ENCODE measurements at places on chromosomes 7 and 10. TPM values are rescaled to one million over a fixed set of nuclear protein-coding genes. Genes with fewer than 3 reads are reported as not detected.

- H3K4me1 ChIP-seq: peaks cover 37% of the 10 kb centered on the region
- no peak for DNase-seq
- no peak overlapping the region for H3K4me3 ChIP-seq
- H3K27ac ChIP-seq: no peak overlapping the region
- peaks cover 60% of the 10 kb centered on the region for H3K36me3 ChIP-seq
- no peaks in the 10 kb centered on the region for H3K27me3 ChIP-seq
Observed at GRCh38 chr10:128065881-128066534, 60.2 kb downstream of the MKI67 start.

- no peak overlapping the region for H3K27ac ChIP-seq
- peaks cover 21% of the 10 kb centered on the region for H3K27me3 ChIP-seq
- no peaks in the 10 kb centered on the region for H3K36me3 ChIP-seq
- no peak for DNase-seq
- peaks cover 22% of the 10 kb centered on the region for H3K4me1 ChIP-seq
Observed at GRCh38 chr10:28410420-28411135, 107.7 kb upstream of the MPP7 start.

GRCh38 chr7:36227223-36227622, 74.2 kb downstream of the EEPD1 start:
- no peak overlapping the region for H3K4me3 ChIP-seq
- no peaks in the 10 kb centered on the region for H3K36me3 ChIP-seq
- no peak overlapping the region for H3K27ac ChIP-seq
- no peak for DNase-seq
- H3K27me3 ChIP-seq: no peaks in the 10 kb centered on the region
- no peaks in the 10 kb centered on the region for H3K4me1 ChIP-seq

- no peaks in the 10 kb centered on the region for H3K36me3 ChIP-seq
- peaks cover 25% of the 10 kb centered on the region for H3K27me3 ChIP-seq
- no peak for DNase-seq
- peaks cover 6% of the 10 kb centered on the region for H3K4me1 ChIP-seq
- H3K27ac ChIP-seq: no peak overlapping the region
Observed at GRCh38 chr10:11337516-11337915, 273.9 kb downstream of the USP6NL start.

- H3K4me1 ChIP-seq: peaks cover 24% of the 10 kb centered on the region
- peak; percentile 58 for DNase-seq
- no peak overlapping the region for H3K4me3 ChIP-seq
- H3K27ac ChIP-seq: peak overlapping the region; percentile 63
- no peaks in the 10 kb centered on the region for H3K27me3 ChIP-seq
Observed at GRCh38 chr10:19651549-19651948, 164.7 kb upstream of the PLXDC2 start.

GRCh38 chr7:37516664-37517063, 68.0 kb upstream of the ELMO1 start:
- peaks cover 6% of the 10 kb centered on the region for H3K4me1 ChIP-seq
- H3K27ac ChIP-seq: no peak overlapping the region
- H3K27me3 ChIP-seq: no peaks in the 10 kb centered on the region
- H3K36me3 ChIP-seq: no peaks in the 10 kb centered on the region
- DNase-seq: no peak
- H3K4me3 ChIP-seq: no peak overlapping the region

DNA sequence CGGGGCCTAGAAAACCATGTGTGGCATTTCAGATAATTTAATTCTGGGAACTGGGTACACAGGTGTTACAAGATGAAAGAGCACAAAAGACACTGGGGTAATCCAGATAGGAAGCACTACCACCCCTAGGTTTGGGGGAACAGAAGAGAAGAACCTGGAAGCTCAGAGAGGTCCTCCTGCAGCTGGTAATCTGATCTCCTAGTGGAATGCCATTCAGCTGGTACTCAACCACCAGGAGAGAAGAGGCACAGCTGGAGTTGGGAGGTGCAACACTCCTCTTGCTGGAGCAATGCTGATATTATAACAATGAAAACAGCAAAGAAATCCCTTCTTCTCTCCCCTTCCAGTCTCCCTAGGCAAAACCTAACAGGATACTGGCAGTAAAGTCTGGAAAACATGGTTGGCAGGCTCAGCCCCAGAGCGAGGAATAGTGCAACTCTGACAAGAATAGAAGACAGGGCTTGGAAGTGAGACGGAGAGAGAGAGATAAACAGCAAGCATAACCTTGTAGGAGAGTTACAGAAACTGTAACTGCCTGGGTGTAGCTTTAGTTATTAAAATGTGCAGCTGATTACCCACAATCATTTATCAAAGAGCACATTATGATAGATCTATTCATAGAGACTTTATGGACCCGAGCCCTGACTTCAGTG, 35.0 kb downstream of the NRF1 start:
- H3K36me3 ChIP-seq: peaks cover 11% of the 10 kb centered on the region
- H3K27me3 ChIP-seq: no peaks in the 10 kb centered on the region
- H3K27ac ChIP-seq: no peak overlapping the region

GRCh38 chr10:14705548-14706230, 69.0 kb downstream of the FAM107B start:
- H3K4me3 ChIP-seq: no peak overlapping the region
- H3K27ac ChIP-seq: no peak overlapping the region
- H3K27me3 ChIP-seq: no peaks in the 10 kb centered on the region
- H3K36me3 ChIP-seq: no peaks in the 10 kb centered on the region

DNA sequence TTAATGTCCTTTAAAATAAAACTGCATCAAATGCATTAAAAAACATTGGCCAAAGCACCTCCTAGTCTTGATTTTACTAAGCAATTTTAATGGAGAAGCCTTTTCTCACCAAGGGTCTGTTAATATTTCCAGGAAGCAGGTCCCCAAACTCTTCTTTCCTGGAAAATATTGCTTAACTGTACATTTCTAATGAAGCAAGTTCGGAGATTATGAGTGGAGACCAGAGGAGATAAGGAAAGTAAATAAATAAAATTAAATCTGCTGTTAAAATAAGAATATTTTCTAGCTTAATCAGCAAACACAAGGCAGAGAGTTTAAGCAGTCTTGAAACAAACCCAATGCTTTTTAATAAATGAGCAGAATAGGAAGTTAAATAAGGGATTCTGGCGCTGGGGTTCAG, 322.4 kb downstream of the PTEN start:
- DNase-seq: no peak
- H3K27ac ChIP-seq: no peak overlapping the region
- H3K27me3 ChIP-seq: no peaks in the 10 kb centered on the region

- no peaks in the 10 kb centered on the region for H3K27me3 ChIP-seq
- peak overlapping the region; percentile 81 for H3K4me3 ChIP-seq
- peaks cover 41% of the 10 kb centered on the region for H3K36me3 ChIP-seq
- peak overlapping the region; percentile 95 for H3K27ac ChIP-seq
- peaks cover 5% of the 10 kb centered on the region for H3K4me1 ChIP-seq
Observed at GRCh38 chr10:79347894-79348639, 798 bp downstream of the PPIF start.

UTF1 gene
- total RNA-seq: not detected

EBLN1 gene
- not detected for total RNA-seq

IKZF1 gene
- not detected for total RNA-seq

GARIN1A gene
- total RNA-seq: 2.3 TPM
